AG04449 (cell line): ENCODE measurements at places on chromosomes 12 and 14.

DNA sequence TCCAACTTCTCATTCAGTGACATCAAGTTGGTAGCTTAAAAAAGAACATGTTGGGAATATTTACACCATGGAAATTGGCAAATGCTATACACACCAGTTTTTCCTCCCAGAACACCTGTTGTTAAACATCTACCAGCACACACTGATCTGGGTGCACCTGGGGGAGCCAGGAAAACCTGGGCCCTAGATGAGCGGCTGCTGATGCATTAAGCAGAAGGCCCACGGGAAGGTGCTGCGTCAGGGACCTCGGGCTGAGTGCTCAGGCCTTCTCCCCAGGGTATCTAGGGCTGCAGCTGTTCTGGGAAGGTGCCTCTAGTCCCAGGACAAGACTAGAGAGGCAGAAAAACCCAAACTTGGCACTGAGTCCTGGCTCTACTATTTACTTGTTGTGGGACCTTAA is 2.8 kb upstream of the NGB start:
- DNase-seq, result no peak

GRCh38 chr12:51908876-51909592 is 1.7 kb downstream of the ACVRL1 start:
- no peak for DNase-seq

DNA sequence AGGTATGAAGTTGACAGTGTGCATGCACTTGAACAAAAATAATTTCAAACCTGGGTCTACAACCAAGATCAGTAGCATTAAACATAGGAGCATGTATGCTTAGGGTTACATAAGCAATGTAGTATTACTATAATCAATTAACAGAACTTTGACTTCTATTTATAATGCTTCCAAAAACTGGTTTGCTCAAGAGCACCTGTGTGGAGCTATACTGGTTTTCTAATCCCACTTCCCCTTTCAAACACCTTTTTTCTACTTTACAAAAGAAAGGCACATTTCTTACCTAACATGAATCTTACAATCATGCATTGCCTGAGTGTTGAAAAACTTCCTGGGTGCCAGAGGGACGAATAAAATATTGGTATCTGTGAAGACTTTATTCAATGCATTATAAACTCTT is 72.7 kb downstream of the EFCAB11 start:
- no peak for DNase-seq

GRCh38 chr12:92721130-92721529 is 18.3 kb downstream of the PLEKHG7 start:
- no peak for DNase-seq

DNA sequence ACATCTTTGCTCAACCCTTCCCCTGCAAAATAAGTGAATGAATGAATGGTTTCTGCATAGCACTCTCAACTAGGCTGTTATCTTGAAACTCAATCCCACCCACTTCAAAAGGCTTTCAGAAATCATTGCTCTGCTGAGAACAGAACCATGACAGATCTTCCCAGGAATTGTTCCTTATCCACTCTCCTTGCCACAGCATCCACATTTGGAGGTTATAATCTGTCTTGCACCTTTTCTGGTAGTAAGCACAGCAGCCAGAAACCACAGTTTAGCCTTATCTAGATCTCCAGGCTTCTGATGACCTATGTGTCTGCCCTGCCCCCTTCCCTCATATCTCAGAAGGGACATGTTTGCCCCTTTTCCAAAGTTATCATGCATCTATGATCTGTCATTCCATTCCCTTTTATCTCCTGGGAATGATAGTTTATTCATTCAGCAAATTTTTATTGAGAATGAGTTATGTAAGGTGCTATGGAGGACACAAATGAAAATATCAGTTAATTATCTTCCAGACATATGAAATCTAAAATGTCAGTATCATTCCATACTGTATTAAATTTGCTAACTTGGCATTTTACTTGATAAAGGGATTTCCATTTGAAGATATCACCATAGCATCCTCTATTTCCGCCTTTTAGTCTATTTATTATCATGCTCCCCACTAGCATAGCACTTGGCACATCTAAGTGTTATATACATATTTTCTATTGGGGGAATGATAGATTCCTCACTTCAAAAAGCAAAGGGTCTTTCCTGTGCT is 21.4 kb downstream of the LGR5 start:
- no peak for DNase-seq

DNA sequence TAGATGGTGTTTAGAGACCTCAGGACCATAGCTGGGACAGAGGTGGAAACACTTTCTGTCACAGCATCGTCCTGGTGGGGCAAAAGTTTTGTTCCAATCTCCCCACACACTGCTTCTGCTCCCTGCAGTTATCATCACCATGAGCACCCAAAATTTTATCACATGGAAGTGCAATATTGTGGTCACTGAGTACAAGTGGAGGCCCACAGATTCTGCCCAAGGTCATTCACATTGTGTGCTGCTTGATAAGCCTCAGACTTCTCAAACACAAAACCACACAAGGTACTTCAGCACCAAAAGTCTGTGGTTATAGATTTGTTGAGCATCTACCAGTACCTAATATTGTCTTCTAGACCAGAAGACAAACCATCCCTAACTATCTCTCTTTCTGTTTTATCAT is 554 bp upstream of the KRT77 start:
- DNase-seq, result no peak
